Erythroblast (primary cell): ENCODE measurements at places on chromosomes 5 and 9.
A peak's percentile ranks its signal among the peaks of the same experiment; 100 is the strongest.

GRCh38 chr5:68021916-68022315 is 193.6 kb upstream of the PIK3R1 start:
- no peak for DNase-seq

- no peak for DNase-seq
Measured at GRCh38 chr5:61731946-61732314, 399.9 kb downstream of the ZSWIM6 start.

GRCh38 chr9:85528142-85528541 is 213.6 kb downstream of the AGTPBP1 start:
- DNase-seq: no peak

- DNase-seq: no peak
Measured at GRCh38 chr9:129649726-129650679, 8.1 kb upstream of the ASB6 start.

DNA sequence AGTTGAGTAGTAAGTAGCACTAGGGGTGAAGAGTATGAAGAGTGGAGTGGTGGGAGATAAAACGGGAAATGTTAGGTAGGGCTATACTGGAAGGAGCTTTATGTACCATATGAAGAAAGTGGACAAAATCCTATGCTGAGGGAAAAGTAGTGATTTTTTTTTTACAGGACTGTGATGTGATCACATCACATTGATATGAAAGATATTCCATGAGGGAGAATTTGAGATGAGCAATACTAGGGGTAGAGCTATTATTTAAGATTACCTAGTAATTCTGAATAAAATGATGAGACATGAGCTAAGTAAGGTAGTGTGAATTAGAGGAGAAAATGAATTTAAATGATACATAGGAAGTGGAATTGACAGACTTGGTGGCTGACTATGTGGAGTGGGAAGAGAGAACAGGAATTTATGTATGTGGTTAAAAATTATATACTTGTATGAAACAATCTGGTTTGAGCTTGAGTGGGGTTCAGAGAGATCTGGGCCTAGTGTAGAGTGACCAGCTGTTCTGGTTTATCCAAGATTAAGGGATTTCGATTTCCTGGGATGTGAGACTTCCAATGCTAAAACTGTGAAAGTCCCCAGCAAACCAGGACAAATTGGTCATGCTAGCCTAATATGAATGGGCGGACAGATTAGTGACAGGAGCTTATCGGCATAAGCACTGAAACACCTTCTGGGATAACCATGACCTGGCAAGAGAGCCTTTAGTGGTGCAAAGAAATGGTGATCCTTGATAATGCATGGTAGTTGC is 29.3 kb upstream of the STOM start:
- DNase-seq: no peak

- DNase-seq: no peak
Measured at GRCh38 chr9:127711226-127711701, 4.2 kb downstream of the PTRH1 start.

GRCh38 chr5:98588215-98588614 is 185.2 kb upstream of the RGMB start:
- DNase-seq: no peak

DNA sequence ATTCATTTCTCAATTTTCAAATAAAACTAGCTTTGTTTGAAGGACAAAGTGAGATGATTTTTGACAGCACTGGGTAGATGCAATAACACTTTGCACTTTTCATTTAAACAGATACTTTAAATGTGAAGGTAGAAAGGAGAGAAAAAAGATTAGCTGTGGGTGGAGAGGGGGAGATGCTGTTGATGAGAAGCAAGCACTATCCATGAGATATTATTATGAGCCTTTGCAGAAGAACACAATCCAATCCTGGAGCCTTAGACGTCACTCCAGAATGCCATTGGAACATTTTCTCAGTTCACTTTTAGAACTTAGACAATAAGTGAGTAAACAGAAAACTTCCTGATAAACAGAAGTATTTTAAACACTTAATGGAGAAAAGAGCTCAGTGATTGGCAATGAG is 351.1 kb downstream of the ARHGEF28 start:
- DNase-seq: no peak

DNA sequence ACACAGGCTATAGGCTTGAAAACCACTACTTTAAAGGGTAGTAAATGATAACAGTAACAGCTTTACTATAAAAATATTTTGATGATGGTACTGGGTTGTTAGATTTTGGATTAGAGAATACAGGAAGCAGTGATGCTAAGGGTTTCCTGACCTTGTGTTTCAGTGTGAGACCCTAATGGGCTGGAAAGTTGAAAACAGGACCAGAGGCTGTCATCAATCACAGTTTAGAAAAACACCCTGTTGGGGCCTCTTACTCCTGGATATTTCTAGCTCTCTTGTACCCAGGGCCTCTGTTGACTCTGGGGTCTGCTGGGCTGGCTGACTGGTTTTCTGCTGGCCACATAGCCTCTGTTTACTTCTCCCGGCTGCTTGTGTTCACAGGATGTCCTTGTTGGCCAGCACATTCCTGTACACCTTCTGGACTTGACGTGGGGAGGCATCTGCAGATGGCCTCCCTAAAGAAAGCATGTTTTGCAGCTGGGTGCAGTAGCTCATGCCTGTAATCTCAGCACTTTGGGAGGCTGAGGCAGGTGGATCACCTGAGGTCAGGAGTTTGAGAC is 21.5 kb downstream of the ACER2 start:
- DNase-seq: no peak

- DNase-seq: no peak
Measured at GRCh38 chr5:22354956-22355355, 498.2 kb downstream of the CDH12 start.

DNA sequence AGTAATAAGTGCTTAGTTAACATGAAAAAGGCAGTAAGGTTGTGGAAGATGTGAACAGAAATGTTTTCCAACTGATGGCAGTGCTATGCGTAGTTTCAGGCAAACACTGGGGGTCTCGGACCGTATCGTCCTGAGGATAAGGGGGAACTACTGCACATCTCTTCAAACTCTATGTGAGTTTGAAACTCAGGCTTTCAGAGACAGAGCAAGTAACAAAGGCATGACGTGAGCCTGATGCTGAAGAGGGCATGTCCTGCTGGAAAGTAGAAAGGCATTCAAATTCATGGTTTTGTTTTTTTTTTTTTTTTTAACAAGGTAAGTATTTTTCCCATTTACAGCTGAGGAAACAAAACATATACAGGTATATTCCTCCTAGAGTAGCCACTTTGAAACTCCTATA is 59.9 kb downstream of the TRIM36 start:
- DNase-seq: no peak

- DNase-seq: no peak
Measured at GRCh38 chr5:135473956-135474670, 22.0 kb upstream of the TIFAB start.

DNA sequence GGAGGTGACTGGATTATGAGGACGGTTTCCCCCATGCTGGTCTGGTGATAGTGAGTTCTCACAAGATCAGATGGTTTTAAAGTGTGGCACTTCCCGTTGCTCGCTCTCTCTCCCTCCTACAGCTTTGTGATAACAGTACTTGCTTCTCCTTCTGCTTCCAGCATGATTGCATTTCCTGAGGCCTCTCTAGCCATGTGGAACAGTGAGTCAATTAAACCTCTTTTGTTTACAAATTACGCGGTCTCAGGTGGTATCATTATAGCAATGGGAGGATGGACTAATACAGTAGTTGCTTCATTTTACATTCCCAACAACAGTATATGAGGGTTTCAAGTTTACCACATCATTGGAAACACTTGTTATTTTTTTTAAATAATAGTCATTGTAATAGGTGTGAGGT is 937.3 kb upstream of the ARRDC3 start:
- DNase-seq: no peak

DNA sequence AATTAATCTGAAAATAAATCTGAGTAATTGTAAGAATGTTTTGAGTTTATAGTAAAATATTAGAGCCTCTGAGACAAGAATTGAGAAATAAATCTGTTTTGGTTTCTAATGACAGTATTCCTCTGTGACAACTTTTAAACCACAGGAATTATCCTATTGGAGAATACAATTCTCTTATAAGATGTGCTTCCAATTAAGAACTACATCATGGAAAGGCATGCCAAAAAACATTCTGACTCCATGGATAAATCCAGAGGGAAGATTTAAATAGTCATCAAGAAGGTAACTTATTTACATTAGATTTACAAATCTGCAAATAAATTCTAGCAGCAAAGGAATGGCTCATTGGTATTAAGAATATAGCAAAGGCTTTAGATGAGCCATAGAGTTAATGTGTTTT is 178.3 kb upstream of the ACOT12 start:
- DNase-seq: no peak

DNA sequence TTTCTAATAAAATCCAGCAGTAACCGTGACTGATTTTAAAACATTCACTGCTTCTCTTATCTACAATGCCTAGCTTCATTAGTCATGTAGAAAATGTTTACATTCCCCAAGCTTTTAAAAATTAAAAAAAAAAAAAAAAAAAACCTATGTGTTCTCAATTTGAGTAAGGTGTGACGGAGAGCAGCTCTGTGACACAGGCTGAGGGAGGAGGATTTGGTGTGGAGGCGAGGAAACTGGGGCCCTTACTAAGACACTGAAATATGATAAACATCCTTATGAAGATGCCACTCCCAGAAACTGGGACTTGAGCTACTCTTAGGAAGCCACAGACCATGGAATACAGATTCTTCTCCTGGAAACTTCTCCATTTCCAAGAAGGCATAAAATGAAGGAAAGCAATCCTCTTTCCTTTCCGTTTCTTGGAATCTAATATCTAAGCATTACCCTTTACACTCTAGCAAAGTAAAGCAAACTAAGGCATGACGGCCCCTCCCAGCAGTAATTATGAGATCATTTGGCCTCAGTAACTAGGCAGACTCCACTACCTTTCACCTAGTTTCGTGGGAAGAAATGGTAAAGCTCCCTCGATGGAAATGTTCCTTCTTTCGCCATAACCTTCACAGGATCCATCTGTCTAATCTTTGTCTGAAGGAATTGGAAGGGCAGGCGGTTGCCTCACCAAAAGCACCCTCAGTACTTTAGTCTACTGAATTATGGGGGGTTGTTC is 23.5 kb downstream of the GRAMD2B start:
- no peak for DNase-seq

DNA sequence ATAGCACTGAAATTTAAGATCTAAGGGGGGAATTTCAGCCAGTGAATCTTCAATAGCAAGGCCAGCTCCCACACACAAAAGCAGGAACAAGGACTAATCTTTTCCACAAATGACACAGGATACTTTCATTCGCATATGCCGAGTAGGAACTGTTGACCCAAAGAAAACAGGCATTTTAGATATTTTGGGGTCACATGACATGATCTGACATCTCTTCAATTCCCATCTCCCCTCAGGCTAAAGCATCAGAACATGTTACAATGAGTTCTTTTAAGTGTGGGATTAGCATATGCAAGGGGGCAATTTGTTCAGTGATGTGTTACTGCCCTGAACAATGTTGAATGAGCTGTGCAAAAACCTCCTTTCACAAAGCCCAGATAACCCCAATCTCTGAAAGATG is 68.2 kb downstream of the TLE1 start:
- no peak for DNase-seq

- peak; percentile 38 for DNase-seq
Measured at GRCh38 chr9:27473111-27473529, 51.0 kb upstream of the IFNK start.

DNA sequence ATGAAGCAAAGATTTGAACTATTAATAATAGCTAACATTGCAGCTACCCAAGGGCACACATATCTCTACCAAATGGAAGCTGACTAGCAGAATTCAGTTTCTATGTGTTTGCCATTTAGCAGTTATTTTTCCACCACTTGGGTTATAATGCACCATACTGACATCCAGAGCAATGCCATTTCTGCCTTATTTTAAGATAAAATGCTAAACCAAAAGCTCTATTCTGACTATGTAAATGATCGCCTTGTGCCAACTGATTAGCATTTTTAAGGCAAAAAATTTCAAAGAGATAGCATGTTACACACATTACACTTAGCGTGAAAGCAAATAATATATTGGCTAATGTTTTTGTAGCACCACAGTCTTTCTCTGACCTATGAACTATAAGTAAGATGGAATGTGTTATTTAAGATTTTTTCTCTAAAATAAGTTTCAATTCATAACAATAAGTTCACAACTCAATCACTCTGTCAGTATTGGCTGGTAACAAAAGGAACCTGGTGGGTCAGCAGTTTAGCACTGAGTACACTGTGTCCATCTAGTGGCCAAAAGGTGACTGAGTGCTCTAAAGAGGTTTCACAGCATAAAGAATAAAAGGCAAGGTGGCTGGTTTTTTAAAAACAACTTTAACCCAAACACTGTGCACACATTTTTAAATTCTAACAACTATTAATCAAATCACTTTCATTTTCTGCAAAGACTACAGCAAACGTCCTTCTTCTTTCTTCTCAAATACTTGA is 443.5 kb downstream of the PDE4D start:
- peak; percentile 1 for DNase-seq

GRCh38 chr9:69499407-69499806 is 172.8 kb downstream of the APBA1 start:
- DNase-seq: no peak

GRCh38 chr5:72647806-72648205 is 140.6 kb upstream of the ZNF366 start:
- DNase-seq: no peak

- DNase-seq: no peak
Measured at GRCh38 chr9:125024917-125025316, 84.0 kb upstream of the GOLGA1 start.

- DNase-seq: no peak
Measured at GRCh38 chr9:15138357-15138686, 168.7 kb downstream of the TTC39B start.

DNA sequence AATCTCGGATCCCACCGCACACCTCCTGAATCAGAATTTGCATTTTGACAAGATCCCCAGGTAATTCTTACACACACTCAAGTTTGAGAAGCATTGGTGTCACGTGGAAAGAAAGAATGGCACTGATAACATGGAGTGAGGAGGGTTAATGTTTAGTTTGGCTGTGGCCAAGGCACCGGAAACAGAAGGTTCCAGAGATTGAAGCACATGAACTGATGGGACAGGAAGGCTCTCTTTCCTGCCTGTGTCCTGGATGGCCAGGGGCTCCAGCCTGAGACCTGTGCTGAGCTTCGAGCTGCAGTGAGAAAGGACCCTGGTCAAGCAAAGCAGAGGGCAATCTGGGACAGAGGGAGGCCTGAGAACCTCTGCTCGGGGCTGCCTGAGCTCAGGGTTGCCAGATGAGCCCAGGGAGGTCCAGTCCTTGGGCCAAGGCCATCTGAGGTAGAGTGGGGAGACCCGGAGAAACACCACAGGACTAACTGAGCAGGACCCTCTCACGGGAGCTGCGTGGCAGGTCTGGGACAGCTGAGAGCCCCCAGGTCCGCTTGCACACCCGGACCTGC is 27.3 kb downstream of the AFAP1L1 start:
- no peak for DNase-seq

- no peak for DNase-seq
Measured at GRCh38 chr5:143302341-143303045, 101.0 kb downstream of the NR3C1 start.
